NCI-H510A (cell line): ENCODE measurements at places on chromosomes 12 and 14.

DNA sequence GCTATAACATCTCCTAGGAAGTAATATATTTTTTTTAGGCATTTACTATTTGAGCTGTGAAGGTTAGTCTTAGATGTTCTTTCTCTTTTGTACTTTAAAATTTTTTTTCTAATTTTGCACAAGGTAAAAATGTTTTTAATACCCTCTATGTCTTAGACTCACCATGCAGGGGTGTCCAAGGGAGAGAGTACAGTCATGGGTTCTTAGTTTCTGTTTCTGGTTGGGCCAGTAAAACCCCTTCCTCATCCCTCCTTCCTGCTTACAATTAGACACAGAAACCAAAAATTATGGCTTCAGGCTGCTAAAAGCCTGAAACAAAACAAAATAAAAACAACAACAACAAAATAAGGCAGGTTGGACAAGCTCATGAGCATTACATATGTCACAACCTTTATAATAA, 193.0 kb downstream of the SYT1 start:
- no peak for DNase-seq

- DNase-seq = peak; percentile 74
Observed at GRCh38 chr14:36513451-36514277, 6.4 kb downstream of the NKX2-1 start.

- DNase-seq = no peak
Observed at GRCh38 chr12:68028647-68029046, 39.4 kb downstream of the IFNG-AS1 start.

GRCh38 chr14:88143810-88144209, 138.9 kb downstream of the GPR65 start:
- DNase-seq = no peak

GRCh38 chr14:103520657-103521437, 1.8 kb downstream of the CKB start:
- DNase-seq = peak; percentile 93

DNA sequence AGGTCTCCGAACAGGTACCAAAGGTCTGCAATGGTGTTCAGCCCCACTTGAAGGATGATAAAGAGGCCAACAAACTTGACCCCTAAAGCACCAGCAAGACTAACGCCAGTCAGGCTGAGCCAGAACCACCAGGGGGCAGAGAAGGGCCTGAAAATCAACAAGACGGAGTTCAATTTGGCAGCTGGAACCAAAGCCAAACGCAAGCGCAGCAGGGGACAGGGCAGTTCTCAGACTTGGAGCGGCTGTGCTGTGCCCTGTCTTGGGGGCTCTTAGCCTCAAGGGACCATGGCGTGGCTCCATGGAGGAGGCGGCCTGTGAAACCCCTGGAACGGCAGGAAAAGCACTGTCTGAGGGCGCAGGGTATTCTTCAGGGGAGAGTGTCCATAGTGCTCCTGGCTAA, 19.6 kb downstream of the POMT2 start:
- peak; percentile 26 for DNase-seq

- DNase-seq = no peak
Observed at GRCh38 chr12:13727707-13728195, 253.7 kb downstream of the GRIN2B start.

DNA sequence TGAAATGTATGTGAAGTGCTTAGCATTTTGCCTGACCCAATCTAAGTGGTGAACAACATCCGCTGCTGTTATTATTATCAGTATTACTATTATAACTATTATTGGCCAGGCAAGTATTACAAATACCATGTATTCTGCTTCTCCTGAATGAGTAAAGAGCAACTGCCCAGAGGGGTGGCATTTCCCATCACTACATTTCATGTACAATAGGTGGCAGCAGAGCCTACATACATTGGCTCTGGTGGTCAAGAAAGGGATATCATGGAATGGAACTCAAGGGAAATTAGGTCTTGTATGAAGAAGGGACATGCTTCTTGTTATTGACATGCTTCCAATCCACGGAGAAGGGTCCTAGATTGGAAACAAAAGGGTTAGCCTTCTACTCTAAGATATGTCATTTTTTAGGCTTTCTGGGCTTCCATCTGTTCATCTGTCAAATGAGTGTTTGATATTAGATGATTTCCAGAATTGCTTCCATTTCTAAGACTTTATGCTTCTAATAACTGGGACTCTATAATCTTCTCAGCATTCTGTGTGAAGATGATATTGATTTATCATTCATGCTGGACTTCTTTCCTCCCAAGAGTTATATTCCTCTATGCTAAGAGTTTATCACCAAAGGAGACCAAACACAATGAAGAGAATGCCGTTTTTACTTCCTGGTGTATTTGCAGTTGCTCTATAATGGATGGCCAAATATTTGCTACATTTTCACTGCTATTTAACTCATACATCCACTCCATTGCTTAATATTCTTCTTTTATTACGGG, 239.1 kb downstream of the SSPN start:
- peak; percentile 15 for DNase-seq

GRCh38 chr14:71583194-71583593, 349.0 kb upstream of the RGS6 start:
- DNase-seq = no peak

DNA sequence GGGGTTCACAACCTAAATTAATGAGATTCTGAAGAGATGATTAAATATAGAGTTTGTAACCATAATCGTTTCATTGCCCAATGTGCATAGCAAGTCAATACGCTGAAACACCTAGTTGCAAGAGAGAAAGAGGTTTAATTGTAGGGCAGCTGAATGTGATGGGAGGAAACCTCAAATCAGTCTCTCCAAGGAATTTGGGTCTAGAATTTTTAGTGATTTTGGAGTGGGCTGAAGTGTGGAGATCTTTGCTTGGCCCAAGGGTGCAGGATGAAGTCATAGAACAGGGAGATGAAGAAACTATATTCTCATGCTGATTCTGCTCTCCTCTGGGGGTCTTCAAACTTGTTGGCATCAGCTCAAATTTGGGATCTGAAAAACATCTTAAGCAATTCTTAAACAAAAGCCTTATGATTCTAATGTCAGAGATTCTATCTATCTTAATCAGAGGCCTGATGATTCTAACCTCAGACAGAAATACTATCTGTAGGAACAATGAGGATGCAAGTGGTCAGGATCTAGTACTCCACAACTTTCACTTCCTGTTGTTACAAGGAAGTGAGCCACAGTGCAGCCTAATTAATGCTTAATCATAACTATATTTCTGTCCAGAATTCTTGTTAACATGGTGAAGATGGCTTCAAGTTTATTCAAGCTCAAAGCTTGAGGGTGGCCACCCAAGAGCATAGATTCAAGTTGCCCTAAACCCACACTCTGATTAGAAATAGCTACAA, 80.2 kb upstream of the FUT8 start:
- no peak for DNase-seq

DNA sequence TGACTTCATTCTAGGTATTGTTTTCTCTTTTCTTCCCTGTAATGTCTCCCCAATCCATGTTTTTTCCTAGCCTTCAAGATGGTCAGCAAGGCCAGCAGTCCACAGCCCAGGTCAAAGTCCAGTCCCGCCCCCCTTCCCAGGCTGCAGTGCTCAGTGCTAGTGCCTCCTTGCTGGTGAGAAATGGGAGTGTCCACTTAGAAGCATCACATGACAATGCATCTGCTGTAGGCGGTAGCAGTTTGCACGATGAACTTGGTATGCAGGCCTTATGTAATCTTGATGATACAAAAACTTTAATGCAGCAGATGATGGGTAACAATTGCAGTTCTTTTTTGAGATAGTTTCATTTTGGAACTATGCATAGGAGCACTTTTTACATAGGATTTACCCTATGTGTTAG, 88.4 kb downstream of the PCNX1 start:
- DNase-seq = no peak

GRCh38 chr12:31337952-31338351, 12.0 kb upstream of the SINHCAF start:
- DNase-seq = no peak
